Activated naive CD4-positive, alpha-beta T cell treated with Interleukin-2 at 50 U/mL for 16 hours (primary cell): ENCODE measurements at places on chromosomes 4 and X.

DNA sequence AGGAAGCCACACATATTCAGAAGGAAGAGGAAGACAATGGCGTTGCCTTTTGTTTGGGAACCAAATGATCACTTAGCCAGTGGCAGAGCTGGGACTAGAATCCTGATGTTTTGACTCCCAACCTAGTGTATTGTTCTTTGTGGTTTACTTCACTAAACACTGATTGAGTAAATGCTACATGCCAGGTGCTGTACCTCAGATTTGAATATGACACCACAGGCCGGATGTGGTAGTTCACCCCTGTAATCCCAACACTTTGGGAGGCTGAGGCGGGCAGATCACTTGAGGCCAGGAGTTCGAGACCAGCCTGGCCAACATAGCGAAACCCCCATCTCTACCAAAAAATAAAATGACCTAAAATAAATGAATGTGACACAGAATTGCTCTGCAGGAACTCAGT is 8.4 kb downstream of the NDUFA1 start:
- DNase-seq = no peak

DNA sequence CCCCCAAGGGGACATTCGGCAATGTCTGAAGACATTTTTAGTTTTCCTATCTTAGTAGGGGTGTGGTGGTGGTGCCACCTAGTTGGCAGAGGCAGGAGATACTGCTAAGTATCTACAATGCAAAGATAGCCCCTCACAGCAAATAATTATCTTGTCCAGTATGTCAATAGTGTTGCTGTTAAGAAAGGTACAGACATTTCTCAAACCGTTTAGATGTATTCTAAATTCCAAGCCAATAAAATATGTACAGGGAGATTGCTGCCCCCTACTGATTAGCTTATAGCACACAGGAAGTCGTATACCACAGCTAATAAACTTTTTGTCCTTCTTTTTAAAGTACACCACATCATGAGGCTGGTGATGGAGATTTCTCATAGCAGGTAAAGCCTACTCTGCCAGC is 260.5 kb downstream of the TMA16 start:
- DNase-seq = no peak

GRCh38 chr4:57426779-57427395 is 316.7 kb upstream of the IGFBP7 start:
- DNase-seq = no peak

- DNase-seq = no peak
These were observed 29.9 kb upstream of the STS start for GRCh38 chrX:7117587-7117986.

GRCh38 chr4:176778491-176778890 is 14.2 kb downstream of the VEGFC start:
- DNase-seq = no peak

GRCh38 chr4:68724426-68724825 is 54.0 kb upstream of the UGT2B15 start:
- no peak for DNase-seq

GRCh38 chrX:150410513-150410912 is 47.4 kb downstream of the MAMLD1 start:
- peak; percentile 3 for DNase-seq

DNA sequence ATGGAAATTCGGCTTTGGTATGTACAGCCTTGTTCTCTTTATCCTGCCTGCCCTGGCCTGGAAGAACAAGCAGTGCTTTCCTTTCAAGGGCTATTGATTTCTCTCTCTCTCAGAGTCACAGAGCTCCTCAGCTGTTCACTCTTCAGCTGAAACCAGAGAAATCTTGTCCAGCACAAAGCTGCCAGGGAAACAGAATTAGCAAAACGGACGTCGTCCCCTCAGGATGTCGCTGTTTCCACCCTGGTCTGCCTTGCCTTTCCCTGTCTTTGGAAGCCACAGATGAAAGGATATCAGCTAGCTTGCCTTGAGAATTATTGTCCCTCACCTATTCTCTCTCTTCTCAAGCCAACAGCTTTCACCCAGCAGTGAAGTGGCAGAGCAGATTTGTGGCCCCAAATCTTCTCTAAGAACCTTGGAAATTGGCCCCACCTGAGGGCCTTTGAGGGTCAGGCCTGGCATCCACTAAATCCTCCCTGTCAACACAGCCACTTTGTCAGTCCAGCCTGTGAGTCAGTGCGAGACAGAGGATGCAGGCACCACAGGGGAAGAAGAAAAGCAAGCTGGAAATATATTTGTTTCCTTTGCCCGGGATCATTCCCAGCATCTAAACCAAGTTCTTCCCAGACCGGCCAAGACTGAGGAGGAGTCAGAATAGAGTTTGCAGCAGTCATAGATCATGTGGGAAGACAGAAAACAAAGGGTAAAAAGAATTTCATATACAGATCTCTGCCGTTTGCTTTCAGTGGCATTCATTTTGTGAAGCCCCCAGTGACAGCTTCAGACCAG is 63.8 kb upstream of the MTM1 start:
- DNase-seq = no peak

GRCh38 chr4:185343726-185344581 is 51.8 kb downstream of the LRP2BP start:
- no peak for DNase-seq

DNA sequence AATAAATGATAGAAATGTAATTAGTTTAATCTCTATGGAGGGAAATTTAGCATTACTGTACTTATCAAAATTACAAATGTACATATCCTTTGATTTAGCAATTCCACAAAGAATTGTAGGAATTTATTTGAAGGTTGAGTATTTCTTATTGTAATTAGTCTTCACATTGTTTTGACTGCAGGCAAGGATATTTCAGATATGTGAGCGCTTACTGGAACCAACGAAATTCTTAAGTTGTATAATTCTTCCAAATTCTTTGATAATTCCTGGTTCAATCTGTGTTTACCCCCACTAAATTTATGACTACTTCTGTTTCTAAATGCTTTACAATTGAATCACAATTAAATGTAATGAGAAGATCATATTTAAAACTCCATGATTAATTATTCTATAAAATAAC is 26.9 kb upstream of the WWC2 start:
- DNase-seq = no peak

DNA sequence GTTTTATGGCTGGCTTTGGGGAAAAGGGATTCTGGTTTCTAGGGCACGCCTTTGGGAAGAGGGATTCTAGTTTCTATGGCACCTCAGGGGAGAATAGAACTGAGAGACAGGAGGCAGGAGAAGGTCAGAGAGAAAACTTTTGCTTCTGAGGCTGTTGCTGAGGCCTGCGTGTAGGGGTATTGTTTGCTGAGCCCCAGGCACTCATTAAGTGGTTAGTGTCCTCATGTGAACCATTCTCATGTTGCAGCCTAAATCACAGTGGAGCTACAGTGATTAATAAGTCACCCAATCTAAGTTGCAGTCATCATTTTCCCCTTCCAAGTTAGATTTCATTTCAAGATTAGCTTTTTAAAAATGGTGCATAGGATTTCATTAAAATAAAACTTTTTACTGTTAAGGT is 29.0 kb downstream of the VCX3A start:
- no peak for DNase-seq

DNA sequence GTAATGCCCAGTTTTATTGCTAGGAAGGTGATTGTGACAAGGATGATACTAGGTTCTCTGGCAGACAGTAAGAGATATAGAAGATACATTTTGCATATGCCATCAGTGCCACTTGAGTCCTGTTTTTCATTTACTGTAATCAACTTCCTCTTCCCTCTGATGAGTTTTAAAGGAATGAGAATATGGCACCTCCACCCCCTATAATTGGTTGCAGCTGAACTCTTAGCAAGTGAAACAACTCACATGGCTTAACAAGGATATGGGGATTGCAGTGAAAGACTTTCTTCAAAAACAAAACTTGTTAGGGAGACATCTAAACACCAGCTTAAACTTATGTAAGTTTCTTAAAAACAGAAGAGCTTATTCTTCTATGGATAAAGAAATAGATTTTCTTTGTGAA is 90.0 kb downstream of the AREG start:
- no peak for DNase-seq

DNA sequence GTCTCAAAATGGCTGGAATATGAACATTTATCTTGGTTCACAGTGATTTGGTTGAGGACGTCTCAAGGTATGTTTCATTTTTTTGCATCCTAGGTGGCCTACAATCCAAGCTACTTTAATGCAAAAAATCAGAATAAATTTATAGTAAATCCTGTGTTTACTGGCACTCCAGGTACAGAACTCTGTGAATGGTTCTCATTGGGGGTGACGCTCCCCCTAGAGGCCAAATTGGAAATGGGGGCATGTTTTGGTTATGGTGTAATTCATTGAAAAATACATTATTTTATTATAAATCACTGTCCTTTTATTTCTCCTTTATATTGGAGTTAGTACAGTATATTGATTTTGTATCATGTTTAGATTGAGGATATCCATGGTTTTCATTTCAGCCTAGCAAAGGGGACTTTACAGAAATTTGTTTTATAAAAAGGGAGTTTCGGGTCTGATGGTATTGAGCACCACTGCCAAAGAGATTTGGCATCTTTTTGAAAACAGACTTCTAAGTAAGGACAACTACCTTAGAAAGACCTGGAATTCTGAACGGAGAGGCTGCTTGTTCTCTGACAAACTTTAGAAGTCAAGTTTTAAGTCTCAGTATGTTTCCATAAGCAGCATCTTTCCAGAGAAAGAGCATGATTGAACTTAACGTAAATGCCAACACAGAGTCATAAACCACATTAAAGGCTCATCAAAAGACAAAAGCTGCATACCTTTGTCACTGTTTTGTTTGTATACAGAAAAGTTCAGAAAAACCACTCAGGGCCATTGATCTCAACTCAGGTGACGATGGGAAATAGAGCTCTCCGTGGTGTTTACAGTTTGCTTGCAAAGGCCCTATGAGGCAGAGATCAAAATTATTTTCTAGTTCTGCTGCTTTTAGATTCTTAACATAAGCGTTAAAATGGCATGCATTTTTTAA is 19.4 kb downstream of the MTM1 start:
- peak; percentile 44 for DNase-seq

- no peak for DNase-seq
These were observed 131.3 kb downstream of the SLC7A11 start for GRCh38 chr4:138110815-138111214.

GRCh38 chr4:70191647-70192046 is 3.9 kb upstream of the ODAM start:
- no peak for DNase-seq
